ENCODE measurements at places on chromosomes 11 and 22.

DNA sequence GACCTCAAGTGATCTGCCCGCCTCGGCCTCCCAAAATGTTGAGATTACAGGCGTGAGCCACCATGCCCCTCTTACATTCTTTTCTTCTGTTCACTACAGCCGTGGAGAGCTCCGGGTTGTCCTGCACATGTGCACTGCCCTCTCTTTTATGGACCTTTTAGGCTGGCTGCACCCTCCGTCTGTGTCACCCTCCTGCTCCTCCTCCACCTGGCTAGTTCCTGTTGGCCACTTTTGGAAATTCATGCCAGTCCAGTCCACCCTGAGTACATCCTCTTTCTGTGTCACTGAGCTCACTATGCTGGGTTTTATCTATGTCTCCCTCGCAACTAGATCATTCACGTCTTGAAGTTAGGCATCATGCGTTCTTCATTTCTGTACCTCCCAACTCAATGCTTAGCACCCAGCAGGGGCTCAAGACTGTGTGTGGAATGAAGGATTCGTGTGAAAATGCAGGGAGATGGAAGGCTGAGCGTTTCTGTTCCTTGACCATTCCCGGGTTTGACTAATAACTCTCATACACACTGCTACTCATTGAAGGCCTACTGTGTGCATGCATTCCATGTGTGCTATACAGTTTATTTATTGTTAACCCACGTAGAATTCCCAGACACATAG lies 60.6 kb downstream of the PTPRJ start:
- DNase-seq = no peak

- no peak for DNase-seq
These were observed 216.8 kb downstream of the FAT3 start for GRCh38 chr11:92441443-92441726.

- no peak for DNase-seq
These were observed 1.8 kb upstream of the FLI1 start for GRCh38 chr11:128691802-128692752.

- no peak for DNase-seq
These were observed 6.8 kb upstream of the ZBED5 start for GRCh38 chr11:10864688-10865087.
